ENCODE measurements at places on chromosomes 2 and 18.

- no peak for DNase-seq
Observed at GRCh38 chr18:24413148-24413547, 13.3 kb upstream of the IMPACT start.

DNA sequence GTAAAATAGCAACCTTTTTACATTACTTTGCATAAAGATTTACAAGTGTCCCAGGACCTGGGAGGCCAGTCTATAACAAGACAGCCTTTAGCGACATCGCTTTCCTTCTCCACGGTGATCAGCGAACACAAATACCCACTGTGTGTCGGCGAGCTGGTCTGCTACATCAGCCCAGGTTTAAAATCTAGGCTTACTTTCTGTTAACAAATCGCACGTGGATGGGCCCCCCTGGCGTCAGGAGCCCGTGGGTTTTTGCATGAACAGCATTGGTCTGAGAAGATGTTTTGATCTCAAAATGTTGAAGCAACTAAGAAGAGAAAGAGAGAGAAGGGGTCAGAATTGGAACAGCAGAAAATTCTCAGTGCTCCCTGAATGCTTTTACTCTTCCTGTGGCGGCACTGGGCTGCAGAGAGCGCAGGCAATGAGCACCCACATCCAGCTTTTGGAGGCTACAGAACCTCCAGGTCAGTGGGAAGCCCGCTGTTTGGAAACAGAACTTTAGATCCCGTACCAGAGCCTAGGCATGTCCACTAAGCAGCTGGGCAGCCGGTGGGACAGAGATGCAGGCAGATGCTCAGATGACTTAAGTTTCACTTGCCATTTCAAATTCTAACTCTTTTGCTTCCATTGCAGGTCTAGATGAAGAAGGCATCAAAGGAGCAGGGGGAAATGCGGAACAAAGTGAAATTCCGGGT, 32.9 kb downstream of the CYP27C1 start:
- DNase-seq = no peak

GRCh38 chr18:57175532-57175931, 28.6 kb downstream of the BOD1L2 start:
- DNase-seq = no peak

DNA sequence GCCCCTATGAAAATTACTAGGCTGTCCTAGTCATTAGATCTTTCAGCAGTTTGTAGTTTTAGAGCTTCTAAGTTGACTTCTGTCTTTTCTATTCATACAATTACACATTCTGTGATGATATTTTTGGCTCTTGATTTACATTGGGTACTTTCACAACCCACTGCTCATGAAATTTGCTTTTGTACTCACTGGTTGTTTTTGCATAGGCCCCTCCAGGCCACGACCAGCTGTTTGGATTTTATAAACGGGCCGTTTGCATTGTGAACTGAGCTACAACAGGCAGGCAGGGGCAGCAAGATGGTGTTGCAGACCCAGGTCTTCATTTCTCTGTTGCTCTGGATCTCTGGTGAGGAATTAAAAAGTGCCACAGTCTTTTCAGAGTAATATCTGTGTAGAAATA, 193.8 kb downstream of the RPIA start:
- no peak for DNase-seq

- no peak for DNase-seq
Observed at GRCh38 chr18:50231621-50232020, 34.7 kb downstream of the CFAP53 start.

- no peak for DNase-seq
Observed at GRCh38 chr2:54048117-54048785, 67.2 kb upstream of the ACYP2 start.

DNA sequence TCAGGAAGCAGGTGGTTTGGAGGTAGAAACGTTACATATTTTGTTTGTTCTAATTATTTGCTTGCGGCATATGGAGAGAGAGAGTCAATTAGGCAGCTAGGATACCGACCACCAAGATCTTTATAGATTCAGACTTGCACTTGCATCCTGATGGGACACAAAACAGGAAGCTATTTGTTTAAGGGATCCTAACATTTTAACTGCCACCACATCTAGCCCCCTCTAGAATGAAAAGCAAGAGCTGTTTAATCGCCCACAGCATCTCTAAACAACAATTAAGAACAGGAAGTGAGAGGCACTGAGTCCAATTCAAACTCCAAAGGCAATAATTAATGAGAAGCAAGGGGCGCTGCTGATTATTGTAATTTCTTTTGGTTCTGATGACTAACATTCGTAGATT, 182.0 kb upstream of the LINC00305 start:
- DNase-seq = no peak

DNA sequence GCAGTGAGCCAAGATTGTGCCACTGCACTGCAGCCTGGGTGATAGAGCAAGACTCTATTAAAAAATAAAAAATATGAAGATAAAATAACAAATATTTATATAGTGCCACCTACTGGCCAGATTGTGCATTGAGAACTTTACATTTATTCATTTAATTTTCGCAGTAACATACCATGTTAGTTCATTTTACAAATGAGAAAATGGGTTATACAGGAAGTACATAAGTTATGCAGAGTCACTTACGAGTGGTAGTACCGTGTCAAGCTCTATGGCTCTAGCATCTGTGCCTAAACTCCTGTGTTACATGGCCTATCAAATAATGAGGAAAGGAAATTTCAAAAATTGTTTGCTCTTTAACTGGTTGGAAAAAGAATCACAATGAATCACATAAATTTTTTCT, 27.9 kb downstream of the RIF1 start:
- DNase-seq = no peak

GRCh38 chr2:238743243-238744065, 104.4 kb upstream of the TWIST2 start:
- DNase-seq = no peak

DNA sequence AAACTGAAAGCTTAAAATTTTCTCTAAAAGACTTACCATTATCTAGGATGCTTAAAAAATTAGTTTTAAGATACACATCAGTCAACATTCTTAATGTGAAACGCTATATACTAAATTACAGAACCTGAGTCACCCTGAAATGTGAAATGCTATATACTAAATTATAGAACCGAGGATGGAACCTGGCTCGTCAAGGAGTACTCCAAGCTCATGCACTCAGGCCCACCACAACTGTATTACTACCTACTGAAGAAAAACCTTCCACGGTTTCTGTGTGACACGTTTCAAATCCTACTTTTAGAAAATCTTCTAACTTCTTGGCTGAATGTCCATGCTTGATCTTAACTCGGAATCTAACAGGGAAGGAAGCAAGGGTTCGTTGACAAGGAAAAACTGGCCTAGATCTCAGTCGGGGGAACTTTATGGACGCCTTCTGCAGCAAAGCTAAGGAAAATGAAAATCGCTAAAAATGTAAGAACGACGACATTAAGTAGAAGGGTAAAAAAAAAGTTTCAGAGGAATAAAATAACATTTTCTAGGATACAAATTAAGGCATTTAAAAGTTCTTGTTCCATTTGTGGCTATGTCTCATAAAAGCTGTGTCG, 1.4 kb downstream of the PRKD3 start:
- DNase-seq = no peak

- DNase-seq = no peak
Observed at GRCh38 chr2:68607837-68608236, 35.5 kb upstream of the PROKR1 start.

DNA sequence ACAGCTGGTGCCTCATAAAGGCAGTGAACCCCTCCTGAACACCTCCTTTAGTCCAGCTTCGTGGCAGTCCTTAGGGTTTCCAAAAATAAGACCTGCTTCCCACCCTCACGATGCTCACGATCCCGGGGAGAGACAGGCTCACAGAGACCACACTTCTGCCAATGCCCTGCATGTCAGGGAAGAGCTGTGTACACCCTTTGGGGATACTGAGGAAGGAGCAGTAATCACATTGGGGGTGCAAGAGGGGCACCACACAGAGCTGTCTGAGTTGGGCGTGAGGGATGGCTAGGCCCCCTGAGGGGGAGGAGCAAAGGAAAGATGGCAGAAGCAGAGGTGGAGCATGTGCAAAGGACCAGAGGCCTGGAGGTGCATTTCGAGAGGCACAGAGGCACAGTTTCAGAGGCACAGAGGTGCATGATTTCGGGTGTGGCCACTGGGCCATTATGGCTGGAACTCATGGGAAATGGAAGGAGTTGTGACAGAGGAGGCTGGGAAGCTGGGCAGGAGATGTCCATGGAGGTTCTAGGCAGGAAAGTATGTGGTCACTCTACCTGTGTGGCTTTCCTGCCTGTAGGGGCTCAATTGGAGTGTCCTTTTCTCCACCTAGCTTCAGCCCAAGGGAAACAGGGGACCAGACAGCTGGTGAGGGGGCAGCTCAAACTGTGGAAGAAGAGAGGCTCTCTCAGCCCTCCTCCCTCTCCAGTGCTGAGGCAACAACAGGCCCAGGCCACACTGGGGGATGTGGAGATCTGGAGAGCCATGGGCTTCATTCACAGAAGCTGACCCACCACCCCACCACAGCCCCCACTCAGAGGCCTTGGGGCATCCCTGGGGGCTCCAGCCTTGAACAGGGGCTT, 115.9 kb downstream of the CAPN13 start:
- no peak for DNase-seq

- DNase-seq = no peak
Observed at GRCh38 chr18:54877076-54877475, 48.8 kb downstream of the RAB27B start.

DNA sequence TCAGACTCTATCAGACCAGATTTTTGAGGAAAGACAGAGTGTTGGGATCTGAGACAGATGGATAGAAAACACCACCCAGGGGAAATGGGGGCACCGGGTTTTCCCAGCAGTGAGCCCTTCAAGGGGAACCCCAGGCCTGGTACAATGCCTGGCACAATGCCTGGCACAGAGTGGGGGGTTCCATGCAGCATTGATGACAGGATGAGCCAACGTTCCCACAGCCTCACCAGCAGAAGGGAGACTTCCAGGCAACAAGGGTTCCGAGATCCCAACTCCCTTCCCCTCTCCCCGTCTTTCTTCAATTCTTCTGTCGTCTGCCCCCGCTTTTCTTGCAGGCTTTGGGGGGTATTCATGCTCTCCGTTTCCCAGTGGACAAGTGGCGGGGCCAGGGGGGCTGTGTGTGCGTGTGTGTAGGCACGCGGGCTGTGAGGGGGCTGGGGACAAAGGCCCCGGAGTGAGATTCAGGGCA, 132.1 kb upstream of the HAAO start:
- DNase-seq = no peak

- DNase-seq = no peak
Observed at GRCh38 chr18:12645254-12645653, 12.7 kb downstream of the SPIRE1 start.

DNA sequence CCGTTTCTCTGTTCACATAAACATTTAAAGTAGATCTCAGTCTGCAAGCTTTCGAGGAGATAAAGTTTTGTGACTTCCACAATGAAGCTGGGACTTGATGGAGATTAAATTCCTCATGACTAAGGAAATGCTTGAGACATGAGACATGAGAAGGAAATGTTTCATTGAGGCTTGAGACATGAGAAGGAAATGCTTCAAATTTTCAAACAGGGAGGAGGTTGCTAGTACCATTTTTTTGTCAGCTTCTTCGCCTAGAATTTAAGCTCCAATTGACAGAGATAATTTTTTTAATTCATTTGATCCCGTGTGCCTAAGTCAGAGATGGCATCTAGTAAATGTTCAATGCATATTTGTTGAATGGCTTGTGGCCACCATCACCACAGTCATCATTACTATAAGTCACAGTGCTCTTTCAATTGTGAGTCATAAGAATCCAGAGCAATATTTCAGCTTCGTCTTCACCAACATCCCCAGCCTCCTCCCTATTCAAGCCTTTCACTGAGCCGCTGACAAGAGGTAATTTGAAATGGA, 543 bp upstream of the MARCHF4 start:
- DNase-seq = no peak

DNA sequence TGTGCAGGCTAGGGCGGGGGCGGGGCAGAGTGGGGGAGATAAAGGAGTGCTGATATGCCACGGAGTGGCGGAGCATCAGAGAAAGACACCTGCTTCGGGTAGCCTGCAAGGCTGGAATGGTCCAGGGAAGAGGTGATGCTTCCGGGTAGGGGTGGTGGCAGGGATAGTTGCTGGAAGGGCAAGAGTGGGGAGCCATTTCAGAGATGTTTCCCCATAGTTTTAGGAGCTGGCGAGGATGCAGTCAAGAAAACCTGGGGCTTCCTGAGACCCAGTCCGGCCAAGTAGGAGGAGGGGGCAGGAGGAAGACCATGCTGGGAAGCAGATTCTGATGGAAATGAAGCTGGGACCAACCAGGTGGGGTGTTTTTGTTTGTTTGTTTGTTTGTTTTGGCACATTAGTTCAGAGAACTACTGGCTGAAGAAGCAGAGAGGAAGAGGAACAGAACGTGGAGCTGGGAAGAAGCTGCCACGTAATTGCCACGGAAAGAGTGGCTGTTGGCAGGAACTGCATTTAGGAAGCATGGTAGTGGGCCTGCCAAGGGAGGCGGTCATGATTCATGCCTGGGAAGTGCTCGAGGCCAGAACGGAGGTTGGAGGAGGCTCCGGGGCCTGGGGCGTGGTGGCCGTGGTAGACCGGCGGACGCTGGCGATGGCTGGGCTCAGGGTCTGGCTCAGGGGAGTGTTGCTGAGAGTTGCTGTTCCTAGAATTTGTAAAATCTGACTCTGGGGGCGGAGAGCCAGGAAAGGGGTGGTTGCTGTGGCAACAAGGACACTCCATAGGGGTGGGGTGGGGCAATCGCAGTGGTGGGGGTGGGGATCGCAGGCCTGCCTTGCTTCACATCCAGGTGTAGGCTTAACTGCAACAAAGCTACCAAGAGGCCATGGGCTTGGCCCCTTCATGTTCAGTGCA, 8.6 kb upstream of the INPP5D start:
- no peak for DNase-seq

DNA sequence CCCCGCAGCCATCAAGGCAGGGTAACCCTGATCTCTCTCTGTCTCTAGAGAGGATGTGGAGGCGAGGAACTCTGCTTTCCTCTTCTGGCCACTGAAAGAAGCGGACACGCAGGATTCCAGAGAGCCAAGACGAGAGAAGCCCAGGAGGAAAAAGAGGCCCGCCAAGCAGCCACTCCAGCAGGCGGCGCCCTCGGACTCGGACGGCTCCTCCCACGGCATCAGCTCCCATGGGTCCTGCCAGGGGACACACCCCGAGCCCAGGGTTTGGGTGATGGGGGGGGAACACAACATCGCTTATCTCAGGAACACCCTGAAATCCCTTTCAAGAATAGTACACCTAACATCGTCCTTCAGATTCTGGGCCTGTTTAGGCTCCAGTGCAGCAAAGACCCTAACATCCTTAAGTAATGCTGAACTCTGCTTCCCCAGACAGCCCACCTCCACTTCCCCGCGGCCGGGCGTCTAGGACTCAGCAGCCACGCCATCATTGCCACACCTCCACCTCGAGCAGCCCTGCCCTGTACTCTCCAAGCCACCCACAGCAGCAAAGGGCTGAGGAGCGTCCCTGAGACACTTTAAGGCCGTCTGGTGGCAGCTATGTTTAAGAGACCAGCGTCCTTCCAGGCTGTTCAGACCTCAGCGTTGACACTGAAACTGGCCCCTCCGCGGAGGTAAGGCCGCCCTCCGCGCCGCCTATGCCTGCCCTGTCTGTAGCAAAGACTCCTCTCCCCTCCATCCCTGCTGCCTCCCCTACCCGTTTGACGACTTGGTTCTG, 34.3 kb upstream of the CNGA3 start:
- DNase-seq = no peak
